Posterior cingulate gyrus (tissue), 11 donors: ENCODE measurements at places on chromosomes 6 and 20.

DNA sequence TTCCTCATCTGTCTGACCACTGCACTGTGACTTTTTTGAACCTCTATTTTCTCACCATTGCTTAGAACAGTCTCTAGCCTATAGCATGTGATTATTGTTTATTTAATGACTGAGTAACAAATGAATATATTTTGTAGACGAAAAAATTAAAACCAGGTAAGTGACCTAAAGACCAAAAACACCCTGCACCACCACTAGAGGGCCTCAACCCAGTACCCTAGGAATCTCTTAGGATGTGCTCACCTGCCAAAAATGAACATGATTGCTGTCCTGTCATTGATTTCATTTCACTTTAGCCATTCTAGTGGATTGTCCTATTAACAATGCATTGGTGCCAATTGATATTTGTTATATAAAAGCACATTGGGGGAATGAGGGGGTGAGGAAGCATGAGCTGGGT lies 199.1 kb downstream of the COL9A1 start:
- no peak for DNase-seq

DNA sequence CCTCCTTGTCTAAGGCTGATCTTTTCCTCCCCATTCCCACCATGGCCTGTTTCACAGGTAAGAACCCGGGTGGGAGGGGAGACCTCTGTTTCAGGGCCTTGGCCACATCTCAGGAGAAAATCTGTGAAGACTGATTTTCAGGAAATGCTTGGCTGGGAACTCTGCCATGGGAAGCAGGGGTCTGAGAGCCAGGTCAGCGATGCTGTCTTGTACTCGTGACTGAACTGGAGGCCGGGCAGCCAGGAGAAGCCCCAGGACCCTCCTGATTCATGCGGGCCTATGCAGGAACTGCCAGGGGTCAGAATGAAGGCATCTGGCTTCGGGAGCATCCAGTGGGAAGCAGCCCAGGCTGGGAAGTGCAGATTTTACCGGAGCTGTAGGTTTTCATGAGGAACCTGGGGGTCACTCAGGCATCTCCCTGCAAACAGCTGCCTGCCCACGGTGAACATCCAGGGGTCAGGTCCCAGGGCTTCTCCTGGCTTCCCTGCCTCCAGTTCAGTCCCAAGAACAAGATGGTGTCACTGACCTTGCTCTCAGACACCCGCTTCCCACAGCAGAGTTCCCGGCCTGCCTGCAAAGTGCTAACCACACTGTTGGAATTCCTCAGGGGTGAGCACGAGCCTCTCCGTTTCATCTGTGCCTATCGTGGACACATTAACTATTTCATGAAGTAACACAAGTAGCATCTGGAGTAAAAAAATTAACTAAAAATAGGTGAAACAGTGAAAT lies 90.2 kb upstream of the SULF2 start:
- DNase-seq = peak; percentile 63

GRCh38 chr6:153425536-153425935 lies 294.5 kb upstream of the RGS17 start:
- no peak for DNase-seq

DNA sequence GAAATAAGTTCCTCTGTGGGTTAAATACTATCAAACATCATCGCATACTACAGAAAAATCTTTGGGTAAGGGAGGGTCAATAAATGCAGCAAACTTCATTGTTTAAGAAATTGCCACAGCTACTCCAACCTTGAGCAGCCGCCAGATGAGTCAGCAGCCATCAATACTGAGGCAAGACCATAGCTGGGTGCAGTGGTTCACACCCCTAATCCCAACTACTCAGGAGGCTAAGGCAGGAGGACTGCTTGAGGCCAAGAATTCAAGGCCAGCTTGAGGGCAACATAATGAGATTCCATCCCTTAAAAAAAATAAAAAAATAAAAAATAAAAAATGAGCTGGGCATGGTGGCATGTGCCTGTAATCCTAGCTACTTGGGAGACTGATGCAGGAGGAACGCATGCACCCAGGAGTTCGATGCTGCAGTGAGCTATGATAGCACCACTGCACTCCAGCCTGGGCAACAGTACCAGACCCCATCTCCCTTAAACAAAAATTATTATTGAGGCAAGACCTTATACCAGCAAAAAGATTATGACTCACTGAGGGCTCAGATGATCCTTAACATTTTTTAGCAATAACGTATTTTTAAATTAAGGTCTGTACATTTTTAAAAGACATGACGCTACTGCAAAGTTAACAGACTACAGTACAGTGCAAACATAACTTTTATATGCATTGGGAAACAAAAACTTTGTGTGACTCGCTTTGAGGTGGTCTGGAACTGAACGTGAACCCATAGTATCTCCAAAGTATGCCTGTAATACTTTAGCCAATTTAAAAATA lies 8.8 kb downstream of the SRPK1 start:
- no peak for DNase-seq

DNA sequence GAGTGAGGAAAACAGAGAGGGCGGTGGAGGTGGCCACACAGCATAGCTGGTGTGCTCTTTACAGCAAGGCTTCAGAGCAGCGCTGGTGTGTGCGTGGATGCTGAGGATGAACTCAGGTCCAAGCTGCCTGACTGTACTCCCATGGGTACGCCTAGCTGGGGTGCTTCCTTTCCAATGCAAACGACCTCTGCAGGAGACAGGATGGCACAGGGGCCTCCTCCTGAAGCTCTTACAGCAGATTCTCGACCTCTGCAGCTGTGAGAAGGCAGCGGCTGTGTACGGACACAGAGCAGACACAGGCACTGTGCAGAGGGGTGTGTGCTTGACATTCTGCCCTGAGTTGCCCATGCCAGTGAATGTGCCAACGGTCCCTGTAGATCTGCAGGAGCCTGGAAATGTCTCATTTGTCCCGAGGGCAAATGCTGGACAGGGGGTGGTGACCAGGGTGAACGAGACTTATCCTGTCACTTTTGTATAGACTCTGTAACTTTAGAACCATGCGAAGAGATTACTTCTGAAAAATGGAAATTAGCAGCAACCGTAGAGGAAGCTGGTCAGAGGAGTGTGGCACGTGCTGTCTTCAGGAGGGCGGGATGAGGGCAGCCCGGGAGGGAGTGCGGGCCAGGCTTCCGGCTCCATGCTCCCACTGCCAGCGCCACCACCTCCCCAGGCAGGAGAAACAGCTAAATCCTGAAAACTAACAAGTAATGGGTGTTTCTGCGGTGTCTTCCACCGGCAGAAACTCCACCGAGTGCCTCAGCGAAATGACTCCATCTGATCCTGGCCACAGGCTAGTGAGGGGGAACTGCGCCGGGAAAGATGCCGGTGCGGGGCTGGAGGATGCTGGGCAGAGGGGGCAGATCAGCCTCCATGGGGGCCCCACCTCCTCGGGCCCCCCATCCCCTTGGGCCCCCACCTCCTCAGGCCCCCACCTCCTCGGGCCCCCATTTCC lies 120.9 kb upstream of the RPS6KA2 start:
- DNase-seq = no peak

- no peak for DNase-seq
These were observed 273.0 kb downstream of the ADGB start for GRCh38 chr6:146871611-146872425.

DNA sequence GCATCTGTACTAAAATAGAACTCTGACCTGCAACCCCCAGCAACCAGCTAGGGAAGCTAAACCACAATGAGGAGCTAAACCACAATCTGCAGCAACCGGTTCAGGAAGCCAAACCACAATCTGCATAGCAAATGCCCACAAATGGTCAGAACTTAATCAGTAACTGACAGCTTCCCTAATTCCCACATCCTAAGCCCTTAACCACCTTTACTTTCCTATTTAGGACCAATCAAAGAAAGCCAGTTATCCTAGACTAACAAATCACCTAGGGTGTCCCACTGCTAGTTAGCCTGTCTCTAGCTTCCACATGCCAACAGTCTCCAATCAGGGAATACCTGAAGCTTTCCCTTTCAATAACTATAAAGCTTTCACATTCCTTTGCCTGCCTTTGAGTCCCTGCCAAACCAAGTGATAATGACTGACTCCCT lies 424.6 kb upstream of the PTCHD4 start:
- DNase-seq = no peak

DNA sequence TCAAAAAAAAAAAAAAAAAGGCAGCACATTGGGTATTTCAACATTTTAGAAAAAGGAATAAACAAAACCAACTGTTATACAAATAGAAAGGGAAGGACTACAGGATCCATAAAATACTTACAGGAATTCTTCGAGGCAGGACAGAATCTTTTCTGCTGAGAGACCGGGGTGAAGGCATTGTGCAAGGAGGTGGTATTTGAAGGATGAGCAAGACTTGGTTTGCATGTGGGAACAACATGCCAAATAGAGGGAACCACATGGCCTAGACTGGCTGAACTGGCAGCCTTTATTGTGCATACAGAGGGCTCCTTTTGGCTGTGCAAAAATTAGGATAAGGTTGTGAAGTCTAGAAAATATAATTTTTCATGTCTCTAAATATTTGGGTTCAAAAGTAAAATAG lies 62.9 kb downstream of the SCAND1 start:
- no peak for DNase-seq

GRCh38 chr6:170405311-170405975 lies 98.9 kb downstream of the FAM120B start:
- no peak for DNase-seq
